Fibroblast of the aortic adventitia (primary cell): ENCODE measurements at places on chromosomes 16 and 17.
A peak's percentile ranks its signal among the peaks of the same experiment; 100 is the strongest.

- DNase-seq = peak; percentile 72
Measured at GRCh38 chr17:56977673-56978395, at the start of gene SCPEP1. Gene SCPEP1, plus strand, starts transcription at chr17:56978131. Its CDS starts 29 bp downstream, at chr17:56978160.

- DNase-seq = no peak
Measured at GRCh38 chr17:33086878-33087277, 95.2 kb downstream of the SPACA3 start.

DNA sequence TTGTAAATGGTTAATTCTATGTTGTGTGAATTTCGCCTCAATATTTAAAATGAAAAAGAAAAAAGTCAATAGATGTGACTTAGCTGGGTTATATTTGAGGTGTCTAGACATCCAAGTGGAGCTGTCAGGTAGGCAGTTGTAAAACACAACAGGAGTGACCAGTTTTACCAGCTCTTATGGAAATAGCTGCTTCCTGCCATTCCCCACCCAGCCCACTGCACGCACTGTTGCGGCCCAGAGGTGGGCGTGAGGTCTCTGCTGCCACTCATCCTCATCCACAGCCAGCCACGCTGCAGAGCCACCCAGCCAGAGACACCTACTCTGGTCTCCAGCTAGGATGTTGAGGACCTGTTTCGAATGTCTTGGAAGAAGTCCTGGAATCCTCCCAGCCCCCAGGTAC lies 3.4 kb upstream of the CARD14 start:
- DNase-seq = no peak

DNA sequence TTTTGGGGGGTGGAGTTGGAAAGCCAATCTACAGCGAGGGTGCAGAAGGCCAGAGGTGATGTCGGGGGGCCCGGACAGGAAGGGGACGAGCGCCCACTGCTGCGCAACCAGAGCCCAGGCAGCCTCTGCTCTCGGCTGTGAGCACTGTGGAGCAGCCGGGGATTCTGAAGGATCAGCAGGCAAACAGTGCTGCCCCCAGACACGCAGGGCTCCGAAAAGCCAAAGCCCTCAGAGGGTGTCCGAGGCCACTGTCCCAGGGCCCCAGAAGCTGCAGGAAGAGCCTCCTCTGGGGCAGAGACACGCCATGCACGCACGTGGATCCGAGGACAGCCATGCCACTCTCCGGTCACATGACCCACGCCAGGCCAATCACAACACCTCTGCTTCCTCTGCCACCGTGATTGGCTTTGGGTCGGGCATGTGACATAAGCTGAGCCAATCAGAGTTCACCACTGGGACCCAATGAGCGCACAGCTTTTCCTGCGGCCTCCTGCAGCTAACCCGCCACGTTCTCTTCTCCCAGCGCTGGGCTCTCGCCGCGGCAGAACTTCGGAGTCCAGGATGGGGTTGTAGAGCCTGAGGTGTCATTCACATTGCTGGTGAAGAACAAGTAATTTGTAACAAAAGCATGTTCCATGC lies 40.7 kb downstream of the ACTG1 start:
- peak; percentile 80 for DNase-seq

DNA sequence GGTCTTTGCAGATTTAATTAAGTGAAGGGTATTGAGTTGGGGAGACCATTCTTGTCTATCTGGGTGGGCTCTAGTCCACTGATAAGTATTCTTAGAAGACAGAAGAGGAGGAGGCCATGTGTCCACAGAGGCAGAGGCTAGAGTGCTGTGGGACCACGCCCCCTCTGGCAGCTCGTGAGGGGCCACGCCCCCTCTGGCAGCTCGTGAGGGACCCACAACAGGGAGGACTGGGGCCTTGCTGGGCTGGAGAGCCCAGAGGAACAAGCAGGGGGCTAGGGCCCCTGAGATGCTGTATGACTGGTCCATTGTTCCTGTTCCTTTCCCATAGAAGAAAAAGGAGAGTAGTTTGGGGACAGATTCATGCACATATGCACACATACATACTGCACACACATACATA lies 106.8 kb downstream of the METRNL start:
- DNase-seq = no peak

GRCh38 chr17:42361781-42362186 lies 26.5 kb downstream of the STAT3 start:
- no peak for DNase-seq
